ENCODE measurements at places on chromosomes 1 and 21.

GRCh38 chr21:43370091-43370658 is 56.8 kb downstream of the SIK1 start:
- no peak for DNase-seq

DNA sequence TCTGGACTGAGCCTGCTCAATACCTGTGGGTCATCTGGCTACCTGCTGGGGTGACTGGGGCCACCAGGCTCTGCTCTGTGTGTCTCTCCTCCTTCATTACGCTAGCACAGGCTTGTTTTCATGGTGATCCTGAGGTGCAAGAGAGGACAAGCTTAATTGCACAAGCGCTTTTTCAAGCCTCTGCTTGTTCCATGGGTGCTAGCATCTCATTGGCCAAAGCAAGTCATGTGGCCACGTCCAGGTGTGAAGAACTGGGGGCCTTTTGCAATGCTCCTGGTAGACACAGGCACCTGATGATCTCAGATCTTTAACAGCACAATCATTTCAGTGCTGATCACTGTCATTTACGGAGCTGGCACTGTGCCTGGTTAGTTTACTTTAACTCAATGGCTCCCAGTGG is 114.6 kb downstream of the KAZN start:
- no peak for DNase-seq

GRCh38 chr1:18997508-18997907 is 41.0 kb upstream of the IFFO2 start:
- DNase-seq = no peak

- DNase-seq = no peak
Observed at GRCh38 chr1:185917646-185918045, 183.5 kb downstream of the HMCN1 start.

DNA sequence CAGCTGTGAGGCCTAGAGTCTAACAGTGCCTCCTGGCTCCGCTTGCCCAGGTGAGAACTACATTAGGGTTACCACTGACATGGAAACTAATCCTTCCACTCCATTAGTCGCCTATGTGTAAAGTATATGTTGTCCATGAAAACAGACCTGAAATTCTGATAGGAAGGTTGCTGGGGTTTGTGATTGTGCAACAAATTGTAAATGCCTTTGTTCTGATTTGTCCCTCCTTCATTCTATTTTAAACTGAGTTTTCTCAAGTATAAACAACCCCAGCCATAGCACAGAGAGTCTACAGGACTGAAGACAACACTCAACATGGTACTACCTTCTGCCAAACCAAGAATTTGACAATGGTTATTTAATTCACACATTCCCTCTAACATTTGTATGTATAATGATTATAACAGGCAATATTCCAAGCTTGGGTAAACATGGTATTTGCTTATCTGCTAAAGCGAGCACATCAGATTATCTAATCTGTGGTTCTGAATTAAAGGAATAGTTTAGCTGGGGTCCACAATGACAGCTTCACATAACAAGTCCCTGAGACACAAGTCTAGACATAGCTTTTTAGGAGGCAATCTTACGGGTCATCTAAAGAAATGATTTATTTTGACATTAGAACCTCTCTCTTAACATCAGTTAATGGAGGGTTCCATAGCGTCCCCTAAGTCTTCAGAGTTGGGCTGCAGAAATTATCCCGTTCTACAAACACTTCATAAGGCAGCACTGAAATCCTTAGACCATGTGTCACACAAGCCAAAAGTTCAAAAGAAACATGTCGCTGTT is 633.0 kb downstream of the SMYD3 start:
- no peak for DNase-seq

DNA sequence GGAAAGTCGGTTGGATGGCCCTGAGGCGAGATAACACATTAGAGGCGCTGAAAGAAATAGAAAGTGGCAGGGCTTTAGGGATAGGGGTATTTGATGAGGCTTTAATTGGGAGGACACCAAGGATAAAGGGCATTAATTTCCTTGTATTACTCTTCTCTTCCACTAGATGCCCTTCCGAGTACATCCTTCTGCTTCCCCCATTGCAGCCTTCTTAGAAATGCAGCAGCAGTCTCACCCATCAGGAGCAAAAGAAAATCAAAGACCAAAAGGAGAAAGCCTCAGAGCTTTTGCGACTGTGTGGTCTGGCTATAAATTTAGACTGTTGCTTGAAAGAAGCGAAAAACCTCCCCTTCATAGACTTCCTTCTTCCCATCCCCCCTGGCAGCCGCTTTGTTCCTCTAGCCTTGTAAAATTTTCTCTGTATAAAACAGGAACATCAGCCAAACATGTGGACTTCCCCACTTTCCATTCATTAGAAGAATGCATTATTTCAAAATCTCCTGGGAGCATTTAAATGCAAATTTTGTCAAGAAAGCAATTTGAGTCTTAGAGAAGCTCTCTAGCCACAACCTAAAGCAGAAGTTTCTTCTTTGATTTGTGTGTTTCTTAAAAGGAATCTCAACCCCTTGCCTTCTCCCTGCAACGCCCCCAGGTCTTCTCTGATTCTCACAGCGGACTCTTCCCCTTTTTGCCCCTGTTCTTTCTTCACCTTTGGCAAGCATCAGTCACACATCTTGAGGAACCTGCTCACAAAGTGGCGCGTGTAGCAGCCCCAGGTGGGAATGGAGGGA is 76.6 kb downstream of the NDUFS5 start:
- DNase-seq = peak; percentile 36

GRCh38 chr1:234774971-234775370 is 165.0 kb upstream of the IRF2BP2 start:
- DNase-seq = no peak

- DNase-seq = no peak
Observed at GRCh38 chr1:48523558-48523957, 51.6 kb upstream of the SPATA6 start.

- DNase-seq = no peak
Observed at GRCh38 chr21:31022306-31022705, 16.0 kb downstream of the KRTAP19-8 start.

- no peak for DNase-seq
Observed at GRCh38 chr1:30286241-30286987, 437.0 kb downstream of the MATN1 start.

DNA sequence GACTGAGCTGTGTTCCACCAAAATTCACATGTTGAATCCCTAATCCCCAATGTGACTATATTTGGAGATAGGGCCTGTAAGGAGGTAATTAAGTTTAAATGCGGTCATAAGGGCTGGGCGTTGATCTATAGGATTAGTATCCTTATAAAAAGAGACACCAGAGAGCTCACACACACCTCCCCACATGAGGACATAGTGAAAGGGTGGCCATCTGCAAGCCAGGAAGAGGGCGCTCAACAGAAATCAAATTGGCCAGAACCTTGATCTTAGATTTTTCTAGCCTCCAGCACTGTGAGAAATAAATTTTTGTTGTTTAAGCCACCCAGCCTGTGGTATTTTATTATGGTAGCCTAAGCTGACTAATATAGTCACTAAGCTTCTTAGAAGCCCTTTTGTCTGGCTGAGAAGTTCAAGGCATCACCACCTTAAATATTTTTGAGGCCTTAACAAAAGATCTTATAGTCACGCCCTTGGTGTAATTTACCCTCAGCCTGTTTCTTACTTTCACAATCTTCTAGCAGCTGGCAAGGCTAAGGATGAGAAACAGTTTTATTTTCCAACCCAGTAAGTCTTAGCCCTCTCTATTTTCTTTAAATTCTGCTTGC is 28.8 kb downstream of the GORAB start:
- DNase-seq = no peak

GRCh38 chr1:108598340-108598739 is 38.4 kb downstream of the EEIG2 start:
- DNase-seq = no peak

- DNase-seq = no peak
Observed at GRCh38 chr1:173057984-173058383, 7.2 kb upstream of the TNFSF18 start.
